Activated naive CD4-positive, alpha-beta T cell treated with anti-CD3 and anti-CD28 coated beads, Interleukin-2, amount 10 ng/mL, durations not matched to agents 5 hours and 36 hours (primary cell): ENCODE measurements at places on chromosomes 1 and 21. TPM values are rescaled to one million over a fixed set of nuclear protein-coding genes. Genes with fewer than 3 reads are reported as not detected.

The LEFTY2 gene
- not detected for total RNA-seq

The SH2D1B gene
- total RNA-seq = not detected

The POMGNT1 gene
- 29.2 TPM for total RNA-seq

The TMEM234 gene
- 17.9 TPM for total RNA-seq

The SAMSN1 gene
- total RNA-seq = 77.5 TPM

The PAX7 gene
- total RNA-seq = not detected

The PGBD5 gene
- total RNA-seq = not detected

The CXADR gene
- 0.78 TPM for total RNA-seq

The ASPM gene
- total RNA-seq = 69.8 TPM

The SLC35F3 gene
- 18.1 TPM for total RNA-seq

The CASQ2 gene
- total RNA-seq = not detected

The GBP5 gene
- 330 TPM for total RNA-seq

The ZMYND12 gene
- total RNA-seq = 0.79 TPM

The RAP1GAP gene
- 0.55 TPM for total RNA-seq

The HJV gene
- total RNA-seq = not detected

The OVAAL gene
- total RNA-seq = not detected

The LORICRIN gene
- total RNA-seq = not detected

The LRRC38 gene
- not detected for total RNA-seq

The IRF6 gene
- total RNA-seq = 0.86 TPM

The FBLIM1 gene
- not detected for total RNA-seq

The TEX38 gene
- not detected for total RNA-seq

The TMEM81 gene
- total RNA-seq = 3.1 TPM

The KLF17 gene
- not detected for total RNA-seq

The PGLYRP4 gene
- not detected for total RNA-seq

The INTS3 gene
- total RNA-seq = 60.1 TPM

The RPF1 gene
- 38.0 TPM for total RNA-seq

The PAQR6 gene
- total RNA-seq = 5.0 TPM

The OR2L5 gene
- not detected for total RNA-seq

The TRAPPC10 gene
- 71.1 TPM for total RNA-seq

The C1QB gene
- total RNA-seq = not detected

The TCHH gene
- total RNA-seq = not detected

The TNFRSF18 gene
- 9.3 TPM for total RNA-seq

The ICOSLG gene
- 5.5 TPM for total RNA-seq

The CPT2 gene
- total RNA-seq = 13.3 TPM

The CELA3A gene
- total RNA-seq = not detected

The IARS2 gene
- total RNA-seq = 52.5 TPM

The SLC44A3 gene
- not detected for total RNA-seq

The MPL gene
- total RNA-seq = not detected

The ZBTB37 gene
- 13.0 TPM for total RNA-seq

The C2CD4D gene
- 0.55 TPM for total RNA-seq

The OR10Z1 gene
- not detected for total RNA-seq

The LCE6A gene
- total RNA-seq = not detected

The SYPL2 gene
- not detected for total RNA-seq

The IFI6 gene
- 62.7 TPM for total RNA-seq

The S100A10 gene
- total RNA-seq = 489 TPM

The CDK18 gene
- total RNA-seq = 0.68 TPM

The APCS gene
- total RNA-seq = not detected

The KLHDC7A gene
- not detected for total RNA-seq
